ENCODE measurements at places on chromosomes 2 and 18.

GRCh38 chr2:110909501-110909900 lies 177.1 kb downstream of the ACOXL start:
- no peak for DNase-seq

DNA sequence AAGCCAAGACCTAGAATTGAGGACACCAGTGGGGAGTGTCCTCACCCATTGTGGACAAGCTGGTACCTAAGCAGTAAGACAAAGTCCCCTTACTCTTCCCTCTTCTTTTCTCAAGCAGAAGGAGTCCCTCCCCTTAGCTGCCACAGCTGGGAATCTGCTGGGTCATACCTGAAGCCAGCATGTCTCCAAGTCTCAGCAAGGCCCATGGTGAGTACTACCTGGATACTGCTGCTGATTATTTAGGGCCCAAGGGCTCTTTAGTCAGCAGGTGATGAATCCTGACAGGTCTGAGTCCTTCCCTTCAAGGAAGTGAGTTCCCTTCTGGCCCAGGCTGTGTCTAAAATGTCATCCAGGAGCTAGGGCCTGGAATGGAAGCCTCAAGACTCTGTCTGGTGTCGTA lies 198.6 kb upstream of the STK17B start:
- DNase-seq, result no peak

- DNase-seq, result peak; percentile 82
These were observed 43.3 kb upstream of the TAF1B start for GRCh38 chr2:9799729-9800632.

GRCh38 chr2:229419158-229419557 lies 148.1 kb upstream of the PID1 start:
- no peak for DNase-seq

Data from cerebellar cortex (tissue), 1 donor.